Esophagus muscularis mucosa (tissue), 4 donors: ENCODE measurements at places on chromosomes 11 and 22.

- DNase-seq: no peak
These were observed 59.0 kb upstream of the TBCEL start for GRCh38 chr11:120964857-120965256.

- DNase-seq: no peak
These were observed 398.4 kb downstream of the CTTN start for GRCh38 chr11:70796648-70797227.

DNA sequence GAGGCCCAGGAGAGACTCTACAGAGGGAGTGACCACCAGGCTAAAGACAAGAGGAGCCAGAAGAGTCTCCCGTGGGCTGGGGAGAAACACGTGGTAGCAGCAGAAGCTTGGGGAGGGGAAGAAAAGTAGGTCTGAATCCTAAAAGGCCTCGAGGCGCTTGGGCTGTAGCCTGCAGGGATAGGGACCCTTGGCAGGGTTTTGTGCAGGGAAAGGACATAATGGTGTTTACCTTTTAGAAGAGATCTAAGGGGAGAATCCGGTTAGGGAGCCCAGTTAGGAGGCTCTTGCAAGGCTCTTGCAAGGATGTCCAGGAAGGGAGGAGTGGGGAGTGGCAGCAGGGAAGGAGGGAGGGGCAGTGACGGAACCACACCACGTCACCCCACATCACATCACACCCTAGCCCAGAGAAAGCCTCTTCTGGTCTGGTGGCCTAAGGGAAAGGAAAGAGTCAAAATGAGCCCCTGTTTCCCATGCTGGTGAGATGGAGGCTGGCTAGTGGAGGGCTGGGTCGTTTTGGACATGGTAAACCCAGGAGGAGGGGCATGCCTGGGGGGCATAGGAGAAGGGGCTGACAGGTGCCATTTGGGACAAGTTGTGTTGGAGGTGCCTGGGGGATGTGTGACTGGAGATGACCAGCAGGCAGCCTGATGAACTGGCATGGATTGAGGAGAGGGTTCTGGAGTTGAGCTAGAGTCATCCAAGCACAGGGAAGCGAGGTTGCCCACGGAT, 6.2 kb upstream of the FAM83F start:
- DNase-seq: no peak

- peak; percentile 85 for DNase-seq
These were observed 803.2 kb downstream of the TBC1D22A start for GRCh38 chr22:47565607-47566006.

GRCh38 chr11:11265994-11266606, 87.0 kb downstream of the CSNK2A3 start:
- DNase-seq: no peak

DNA sequence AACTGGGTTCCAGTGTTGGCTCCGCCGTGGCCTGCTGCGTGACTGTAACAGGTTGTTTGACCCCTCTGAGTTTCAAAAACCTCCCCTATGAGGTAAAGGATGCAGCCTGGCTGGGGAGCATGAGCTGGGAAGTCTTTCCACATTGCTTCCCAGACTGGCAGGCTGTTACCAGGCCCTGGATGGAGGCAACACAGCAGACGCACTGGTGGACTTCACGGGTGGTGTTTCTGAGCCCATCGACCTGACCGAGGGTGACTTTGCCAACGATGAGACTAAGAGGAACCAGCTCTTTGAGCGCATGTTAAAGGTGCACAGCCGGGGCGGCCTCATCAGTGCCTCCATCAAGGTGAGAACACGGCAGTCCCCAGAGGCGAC, 11.4 kb downstream of the OMP start:
- DNase-seq: no peak

GRCh38 chr11:93652161-93652597, 9.3 kb upstream of the CEP295 start:
- DNase-seq: peak; percentile 42

DNA sequence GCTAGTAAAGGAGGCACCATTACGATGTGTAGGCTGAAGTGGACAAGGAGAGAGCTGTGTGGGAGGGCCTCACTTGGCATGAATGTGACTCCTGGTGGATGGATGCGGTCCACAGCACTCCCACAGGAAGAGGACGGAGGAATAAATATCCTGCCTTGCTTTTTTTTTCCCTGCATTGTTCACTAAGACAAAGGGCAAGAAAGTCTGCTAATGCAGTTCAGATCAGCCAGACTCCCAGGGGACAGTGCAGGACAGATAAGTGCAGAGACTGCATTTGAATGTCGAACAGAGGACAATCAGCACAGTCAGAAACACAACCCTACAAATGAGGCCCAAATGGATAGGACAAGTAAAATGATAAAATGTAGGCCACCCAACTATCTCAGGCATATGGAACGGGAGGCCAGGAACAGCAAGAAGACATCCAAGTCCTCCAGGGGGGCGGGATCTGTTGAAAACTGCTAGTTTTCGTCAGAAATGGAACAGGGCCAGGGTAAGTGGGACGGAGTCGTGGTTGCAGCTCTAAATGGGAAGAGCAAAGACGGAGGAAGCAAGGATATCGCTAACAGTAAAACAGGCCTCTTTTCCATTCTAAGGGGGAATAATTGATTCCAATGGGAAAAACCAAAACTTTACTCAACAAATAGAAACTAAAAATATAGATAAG, 25.2 kb upstream of the OR8B8 start:
- DNase-seq: no peak

DNA sequence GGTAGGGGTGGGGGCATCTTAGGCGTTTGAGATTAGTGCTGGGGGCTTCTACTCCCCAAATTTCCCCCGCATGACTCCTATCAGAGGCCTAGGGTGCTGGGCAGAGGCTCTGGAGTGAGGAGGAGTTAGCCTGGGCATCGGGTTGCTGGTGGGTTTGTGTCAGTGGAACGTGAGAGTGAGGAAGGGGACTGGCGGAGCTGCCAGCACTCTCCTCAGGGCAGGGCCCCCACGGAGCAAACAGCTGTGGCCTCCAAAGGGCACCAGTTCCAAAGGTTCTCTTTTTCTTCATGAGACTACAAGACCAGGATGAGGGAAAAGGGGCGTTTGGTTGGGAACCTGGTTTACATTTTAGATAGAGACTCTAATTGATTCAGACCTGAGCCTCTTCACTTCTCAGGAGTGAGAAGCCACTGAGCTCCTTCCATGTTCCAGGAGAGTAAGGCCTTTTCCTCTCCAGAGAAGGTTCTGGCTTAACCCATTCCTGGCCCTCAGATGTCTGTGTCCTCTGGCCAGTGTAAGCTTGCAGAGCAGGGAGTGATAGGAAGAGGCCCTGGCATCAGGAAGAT, 35.6 kb upstream of the CDON start:
- DNase-seq: no peak

DNA sequence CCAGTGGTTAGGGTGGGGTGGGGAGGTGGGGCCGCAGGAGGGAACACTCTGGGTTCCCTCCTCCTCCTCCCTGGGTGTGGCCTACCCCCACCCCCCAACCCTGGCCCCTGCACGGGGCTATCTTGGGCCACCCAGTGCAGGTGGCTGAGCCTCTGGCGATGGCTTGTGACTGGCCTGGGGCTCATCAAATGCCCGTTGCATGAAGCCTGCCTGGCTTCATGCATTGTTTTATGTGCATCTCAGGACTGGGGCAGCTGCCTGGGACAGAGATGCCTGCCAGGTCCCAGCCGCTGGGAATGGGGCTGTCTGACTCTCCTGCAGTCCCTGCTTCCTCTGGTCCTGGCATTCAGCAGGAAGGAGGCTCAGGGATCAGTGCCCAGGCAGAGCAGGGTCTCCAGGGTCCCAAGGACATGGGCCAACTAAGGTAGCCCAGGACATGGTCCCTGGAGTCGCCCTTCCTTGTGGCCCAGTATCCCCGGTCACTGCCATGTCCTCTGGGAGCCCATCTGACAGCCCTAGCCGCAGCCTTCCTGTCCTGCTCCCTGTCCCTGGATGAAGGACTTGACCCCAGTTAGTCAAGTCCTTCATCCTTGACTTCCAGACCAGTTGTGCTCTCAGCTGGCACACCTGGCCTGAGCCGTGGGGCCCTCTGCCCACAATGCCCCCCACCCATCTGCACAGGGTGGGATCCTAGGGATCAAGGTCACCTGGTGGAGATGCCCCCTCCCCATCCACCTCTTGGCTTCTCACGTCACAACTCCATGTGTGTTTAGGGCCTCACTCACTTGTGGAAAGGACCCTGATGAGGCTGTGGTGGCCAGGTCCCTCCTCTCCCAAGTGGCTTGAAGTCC, 112.1 kb upstream of the FGF3 start:
- no peak for DNase-seq

GRCh38 chr22:30043161-30043560, 37.1 kb upstream of the HORMAD2 start:
- no peak for DNase-seq

- DNase-seq: no peak
These were observed 49.5 kb downstream of the TTC28 start for GRCh38 chr22:28630177-28630574.

- no peak for DNase-seq
These were observed 23.8 kb downstream of the OPCML start for GRCh38 chr11:133508468-133508867.

DNA sequence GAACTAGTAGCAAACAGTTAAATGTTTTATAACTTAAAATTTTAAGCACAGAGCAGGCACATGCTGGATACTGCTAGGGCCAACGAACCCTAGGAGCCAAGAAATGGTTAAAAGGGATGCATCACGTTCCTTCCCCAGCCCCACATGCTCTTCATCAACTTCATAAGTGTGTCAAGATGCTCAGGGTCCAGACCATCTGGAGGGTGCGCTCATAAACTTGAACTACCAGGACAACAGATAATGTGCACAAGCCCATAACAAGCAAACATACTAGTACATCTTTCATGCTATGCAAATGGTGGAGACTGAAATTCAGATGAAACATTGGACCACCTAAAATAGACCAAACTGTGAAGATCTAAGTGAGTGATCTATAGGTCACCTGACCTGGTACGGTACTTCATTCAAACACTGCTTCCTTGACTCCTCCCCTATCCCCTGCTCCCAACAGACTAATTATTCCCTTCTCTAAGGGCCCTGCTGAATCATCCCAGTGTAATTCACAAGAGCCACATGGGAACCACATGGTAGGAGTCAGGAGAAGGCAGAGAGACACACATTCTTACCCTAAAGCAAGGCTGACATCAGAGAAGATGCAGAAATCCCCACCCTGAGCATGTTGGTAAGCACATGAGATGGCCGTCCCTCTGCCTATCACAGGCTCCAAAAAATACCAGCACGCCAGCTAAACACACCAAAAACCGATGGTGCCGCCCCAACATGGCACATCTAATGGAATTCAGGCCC, 83.9 kb downstream of the ETS1 start:
- no peak for DNase-seq

DNA sequence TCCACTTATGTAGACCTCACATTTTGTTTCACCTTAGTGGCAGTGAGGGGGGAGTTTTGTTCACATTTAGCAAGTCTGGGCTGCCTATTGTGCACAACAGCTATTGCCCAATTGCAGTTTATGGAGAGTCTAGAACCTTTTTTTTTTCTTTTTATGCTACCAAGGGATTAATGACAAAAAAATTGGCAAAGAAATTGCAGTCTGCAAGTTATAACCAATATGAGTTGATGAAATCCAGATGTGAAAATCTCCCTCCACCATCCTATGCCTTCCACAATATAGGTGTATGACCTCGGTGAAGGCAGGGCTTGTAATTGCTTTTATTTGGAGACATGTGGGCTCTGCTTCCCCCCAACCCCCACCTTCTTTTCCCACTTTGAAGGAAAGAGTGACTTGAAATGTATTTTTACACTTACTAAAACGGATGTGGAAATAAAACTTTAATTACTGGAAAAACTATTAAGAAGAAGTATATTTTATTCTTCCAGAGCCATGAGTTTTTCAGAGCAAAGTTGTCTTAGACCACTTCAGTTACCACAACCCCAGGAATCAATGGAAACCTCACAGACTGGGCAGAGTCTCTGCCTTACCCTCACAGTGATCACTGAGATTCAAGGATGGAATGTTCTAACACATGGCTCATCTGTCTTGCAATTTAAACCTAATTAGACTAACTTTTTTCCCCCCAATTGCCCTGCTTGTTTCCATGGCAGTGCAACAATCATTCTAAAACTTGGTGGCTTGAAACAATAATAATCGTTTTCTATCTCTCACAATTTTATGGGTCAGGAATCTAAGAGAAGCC, 120.8 kb upstream of the SLC5A12 start:
- DNase-seq: no peak

DNA sequence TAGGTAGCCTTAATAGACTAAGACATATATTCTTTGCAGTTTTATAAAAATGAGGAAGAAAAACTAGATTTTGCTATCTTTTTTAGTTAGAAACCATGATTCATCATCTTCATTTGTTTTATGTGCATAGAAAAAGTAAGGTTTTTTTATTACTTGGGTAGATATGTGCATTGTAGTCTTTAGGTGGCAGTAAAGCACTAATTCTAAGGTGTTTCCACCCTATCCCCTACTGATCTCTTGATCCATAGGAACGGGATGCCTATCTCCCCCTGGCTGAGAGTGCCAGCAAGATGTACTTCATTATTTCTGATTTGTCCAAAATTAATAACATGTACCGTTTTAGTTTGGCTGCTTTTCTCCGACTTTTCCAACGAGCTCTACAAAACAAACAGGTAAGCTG, 148.1 kb downstream of the DYNC2H1 start:
- no peak for DNase-seq

DNA sequence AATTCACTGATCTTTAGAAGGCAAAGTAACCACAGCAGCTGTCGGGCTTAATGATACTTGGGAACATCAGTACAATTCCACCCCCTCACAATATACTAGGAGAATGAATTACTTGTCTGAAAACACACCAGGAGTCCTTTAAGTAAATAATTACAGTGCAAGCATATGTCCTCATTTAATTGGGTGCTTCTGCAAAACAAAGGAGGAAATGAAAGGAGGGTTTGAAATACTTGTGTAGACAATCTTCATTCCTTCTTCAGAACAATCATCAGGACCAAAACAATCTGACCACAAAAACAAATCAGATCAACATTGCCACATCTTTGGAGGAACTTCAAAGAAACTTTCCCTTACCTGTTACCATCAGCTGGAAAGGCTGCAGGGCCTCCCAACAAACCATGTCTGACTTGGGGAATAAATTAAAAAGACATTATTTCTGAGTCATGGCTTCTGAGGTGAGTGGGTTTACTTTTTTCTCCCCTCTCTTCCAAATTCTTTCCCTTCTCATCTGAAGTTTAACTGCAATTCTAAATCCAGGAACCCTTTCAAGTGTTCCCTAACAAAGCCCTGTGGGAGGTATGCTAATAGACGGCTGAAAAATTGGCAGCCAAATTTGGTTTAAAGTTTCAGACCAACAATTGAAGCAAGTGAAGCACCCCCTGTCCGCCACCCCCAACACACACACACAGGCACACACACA, 12.5 kb upstream of the CCDC117 start:
- no peak for DNase-seq
